ENCODE measurements at places on chromosomes 2 and 18.

- no peak for DNase-seq
Observed at GRCh38 chr18:69956057-69956456, 8.4 kb upstream of the CD226 start.

- DNase-seq: no peak
Observed at GRCh38 chr2:66240286-66240685, 194.6 kb upstream of the MEIS1 start.

- no peak for DNase-seq
Observed at GRCh38 chr2:224682134-224682533, 34.0 kb downstream of the CCDC195 start.

DNA sequence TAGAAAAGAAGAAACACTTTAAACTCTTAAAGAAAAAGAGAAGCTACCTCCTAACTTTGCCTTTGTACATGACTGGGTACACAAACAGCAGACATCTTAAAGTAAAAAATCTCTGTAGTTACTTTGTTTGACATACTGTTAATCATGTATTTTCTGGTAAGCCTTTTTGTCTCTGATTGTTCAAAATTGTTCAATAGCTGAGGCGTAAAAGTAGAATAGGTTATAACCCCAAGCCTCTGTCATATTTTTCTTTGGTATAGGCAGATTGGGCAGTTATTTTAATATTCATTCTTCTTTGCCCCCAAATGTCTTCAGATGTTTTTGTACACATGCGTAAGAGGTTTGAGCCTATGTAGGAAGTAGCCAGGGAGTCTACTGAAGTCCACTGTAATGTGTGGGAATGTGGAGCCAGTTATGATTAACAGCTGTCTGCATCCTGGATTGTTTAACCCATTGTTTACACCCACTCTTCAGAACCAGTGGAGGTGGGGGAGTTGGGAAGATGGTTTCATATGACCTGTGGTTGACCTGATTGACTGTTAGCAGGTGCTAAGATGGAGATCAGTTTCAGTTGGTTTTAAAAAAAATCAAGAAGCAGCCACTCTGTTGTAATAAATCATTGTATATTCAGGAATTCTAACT is 150.5 kb downstream of the TANC1 start:
- DNase-seq: no peak

- no peak for DNase-seq
Observed at GRCh38 chr18:44903327-44903726, 222.6 kb downstream of the SETBP1 start.

GRCh38 chr2:151334082-151334815 is 23.1 kb upstream of the TNFAIP6 start:
- no peak for DNase-seq

DNA sequence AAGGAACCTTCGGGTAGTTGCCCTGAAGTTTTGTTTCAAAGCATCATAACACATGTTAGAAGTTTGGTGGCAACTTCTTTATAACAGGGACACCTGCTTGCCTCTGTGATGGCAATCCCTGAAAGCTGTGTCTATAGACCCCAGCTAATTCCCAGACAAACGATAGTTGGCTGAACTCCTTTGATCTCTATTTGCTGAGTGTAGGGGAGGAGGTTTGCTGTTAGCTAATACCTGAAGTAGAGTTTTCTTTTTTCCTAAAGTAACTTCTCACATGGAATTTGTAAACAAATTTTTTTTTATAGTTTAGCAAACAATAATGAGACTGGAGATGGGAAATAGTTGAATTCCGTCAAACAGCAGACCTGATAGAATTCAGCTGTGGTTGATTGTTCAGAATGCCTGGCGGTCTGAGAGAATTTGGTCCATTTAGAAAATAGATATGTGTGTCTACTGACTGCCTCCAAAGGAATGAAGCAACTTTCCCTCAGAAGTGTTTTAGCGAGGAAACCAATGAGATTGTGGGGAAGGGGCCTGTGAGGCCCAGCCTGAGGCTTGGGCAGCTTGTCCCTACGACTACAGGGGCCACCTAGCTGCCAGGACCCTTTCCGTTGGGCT is 123.5 kb upstream of the EPAS1 start:
- no peak for DNase-seq
